Hepatic stellate cell (primary cell): ENCODE measurements at places on chromosomes 2 and 18.

- DNase-seq: no peak
Observed at GRCh38 chr2:105215586-105216192, 25.9 kb upstream of the GPR45 start.

GRCh38 chr2:57182916-57183315, 863.7 kb upstream of the VRK2 start:
- no peak for DNase-seq

DNA sequence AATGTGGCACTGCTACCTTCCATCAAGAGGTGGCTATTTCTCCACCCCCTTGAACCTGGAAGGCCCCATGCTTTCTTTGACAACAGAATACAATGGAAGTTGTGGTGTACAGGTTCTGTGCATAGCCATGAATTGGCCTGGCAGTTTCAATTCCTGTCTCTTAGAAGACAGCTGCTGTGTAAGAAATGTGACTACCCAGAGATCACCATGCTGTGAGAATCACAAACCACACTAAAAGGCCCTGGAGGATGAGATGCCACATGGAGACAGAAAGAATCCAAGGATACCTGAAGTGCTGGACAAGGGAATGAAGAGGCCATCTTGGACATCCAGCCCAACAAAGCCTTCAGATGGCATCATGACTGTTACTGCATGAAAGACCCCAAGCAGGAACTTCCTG, 47.7 kb upstream of the EHBP1 start:
- no peak for DNase-seq

DNA sequence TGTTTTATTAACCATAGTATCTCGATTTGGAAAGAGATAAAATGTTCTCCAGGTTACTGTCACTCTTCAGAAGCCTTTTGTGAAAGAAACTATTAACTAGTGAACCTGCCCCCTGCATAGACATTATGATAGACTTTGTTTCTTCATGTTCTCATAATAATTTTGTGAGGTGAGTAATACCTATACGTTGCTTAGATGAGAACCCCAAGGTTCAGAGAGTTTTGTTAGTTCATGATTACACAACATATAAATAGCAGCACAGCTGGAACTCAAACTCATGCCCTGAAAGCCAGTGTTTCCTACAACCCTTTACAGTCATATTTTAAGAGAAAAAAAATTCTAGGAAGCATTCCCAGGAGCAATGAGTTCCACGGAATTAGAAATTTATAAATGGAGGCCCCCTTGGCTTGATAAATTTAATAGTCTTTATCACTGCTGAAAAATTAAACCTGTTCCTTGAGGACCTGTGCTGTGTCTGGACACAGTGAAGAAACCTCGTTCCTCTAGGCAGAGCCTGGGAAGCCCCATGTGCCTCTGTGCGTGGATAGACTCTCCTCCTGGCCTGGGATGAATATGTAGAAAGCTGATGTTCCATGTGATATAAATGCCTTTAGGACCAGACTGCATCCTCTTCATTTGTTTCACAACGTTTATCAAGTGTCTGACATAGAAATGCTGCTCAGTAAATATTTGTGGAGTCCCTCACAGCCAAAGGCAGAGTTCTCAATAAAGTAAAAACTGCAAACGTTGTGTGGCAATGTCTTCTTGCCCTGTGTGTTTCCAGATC, 1257.0 kb upstream of the GYPC start:
- no peak for DNase-seq

- DNase-seq: no peak
Observed at GRCh38 chr2:152485954-152486736, 151.2 kb downstream of the FMNL2 start.

DNA sequence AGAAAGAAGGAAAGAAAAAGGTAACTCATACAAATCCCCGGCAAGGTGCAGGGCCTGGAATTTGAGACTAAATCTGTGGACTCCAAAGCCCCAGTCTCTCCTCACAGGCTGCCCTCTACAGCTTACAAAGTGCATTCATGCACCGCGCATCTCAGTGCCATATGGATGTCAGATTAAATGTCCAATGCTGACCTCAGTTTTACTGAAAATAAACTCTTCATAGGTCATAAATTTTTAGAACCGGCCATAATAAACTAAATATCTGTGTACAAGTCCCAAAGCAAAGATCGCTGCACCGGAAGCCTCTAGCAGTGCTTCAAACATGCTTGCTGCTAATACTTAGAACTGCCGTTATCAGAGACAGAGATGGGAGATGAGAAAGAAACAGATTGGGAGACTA, 17.7 kb downstream of the ST6GAL2 start:
- DNase-seq: no peak

DNA sequence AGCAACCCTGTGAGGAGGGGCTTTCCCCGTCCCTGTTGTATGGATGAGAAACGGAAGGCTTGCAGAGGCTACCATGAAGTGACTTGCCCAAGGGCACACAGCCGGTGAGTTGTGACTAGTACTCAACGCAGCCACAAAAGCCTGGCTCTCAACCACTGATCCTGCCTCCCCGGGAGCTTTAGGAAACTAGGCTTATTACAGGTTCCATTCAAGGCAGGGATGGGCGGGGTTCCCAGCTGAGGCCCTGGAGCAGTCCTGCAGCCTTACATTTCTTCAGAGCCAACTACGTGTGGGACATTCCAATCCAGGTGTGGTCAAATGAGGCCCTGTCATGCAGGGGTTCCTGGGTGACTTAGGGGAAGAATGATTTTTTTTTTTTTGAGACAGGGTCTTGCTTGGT, 59.6 kb downstream of the MEX3C start:
- no peak for DNase-seq

- no peak for DNase-seq
Observed at GRCh38 chr2:185785851-185786473, 47.4 kb downstream of the FSIP2 start.

- no peak for DNase-seq
Observed at GRCh38 chr18:77658751-77659448, 409.3 kb downstream of the GALR1 start.

DNA sequence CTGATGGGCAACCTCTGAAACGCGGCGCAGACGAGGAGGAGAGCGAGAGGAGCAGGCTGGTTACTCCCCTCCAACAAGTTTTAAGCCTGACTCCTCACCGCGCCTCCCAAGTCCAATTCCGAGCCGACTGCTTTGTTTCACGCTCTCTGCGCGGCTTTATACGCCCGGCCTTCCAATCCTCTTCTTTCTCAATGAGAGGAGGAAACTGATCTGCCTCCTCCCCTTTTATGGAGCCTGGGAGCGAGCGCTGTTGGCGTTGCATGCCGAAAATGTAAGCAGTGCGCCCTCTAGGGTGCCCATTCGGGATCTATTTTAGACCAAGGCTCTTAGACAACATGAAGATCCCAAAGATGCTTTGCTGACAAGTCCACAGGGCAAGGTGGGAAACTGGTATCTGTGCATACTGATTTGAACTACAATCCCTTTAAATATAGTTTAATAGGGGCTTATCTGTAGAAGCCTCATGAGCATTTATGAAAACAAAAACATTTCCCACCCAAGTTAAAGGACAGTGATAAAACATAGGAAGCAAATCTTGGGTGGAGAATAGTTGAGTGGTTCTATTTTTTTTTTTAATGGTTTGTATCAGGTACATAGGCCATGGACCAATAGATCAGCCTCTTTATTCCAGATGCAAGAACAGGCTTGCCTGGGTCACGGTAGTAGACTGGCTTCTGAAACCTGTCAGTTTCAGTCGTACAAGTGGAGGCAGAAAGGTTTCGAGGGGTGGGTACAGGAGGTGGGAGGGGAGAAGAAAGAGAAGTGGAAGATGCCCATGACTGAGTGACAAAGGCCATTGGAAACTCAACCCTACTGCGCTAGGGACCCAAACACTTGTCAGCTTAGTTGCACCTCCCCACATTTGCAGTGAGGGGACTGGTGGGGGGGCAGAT, at the start of gene RND3:
Gene RND3 (minus strand): TSS at position 131 of the 893 bp plus-strand sequence. CDS start 250 bp downstream, outside the sequence.
- DNase-seq: peak; percentile 90

DNA sequence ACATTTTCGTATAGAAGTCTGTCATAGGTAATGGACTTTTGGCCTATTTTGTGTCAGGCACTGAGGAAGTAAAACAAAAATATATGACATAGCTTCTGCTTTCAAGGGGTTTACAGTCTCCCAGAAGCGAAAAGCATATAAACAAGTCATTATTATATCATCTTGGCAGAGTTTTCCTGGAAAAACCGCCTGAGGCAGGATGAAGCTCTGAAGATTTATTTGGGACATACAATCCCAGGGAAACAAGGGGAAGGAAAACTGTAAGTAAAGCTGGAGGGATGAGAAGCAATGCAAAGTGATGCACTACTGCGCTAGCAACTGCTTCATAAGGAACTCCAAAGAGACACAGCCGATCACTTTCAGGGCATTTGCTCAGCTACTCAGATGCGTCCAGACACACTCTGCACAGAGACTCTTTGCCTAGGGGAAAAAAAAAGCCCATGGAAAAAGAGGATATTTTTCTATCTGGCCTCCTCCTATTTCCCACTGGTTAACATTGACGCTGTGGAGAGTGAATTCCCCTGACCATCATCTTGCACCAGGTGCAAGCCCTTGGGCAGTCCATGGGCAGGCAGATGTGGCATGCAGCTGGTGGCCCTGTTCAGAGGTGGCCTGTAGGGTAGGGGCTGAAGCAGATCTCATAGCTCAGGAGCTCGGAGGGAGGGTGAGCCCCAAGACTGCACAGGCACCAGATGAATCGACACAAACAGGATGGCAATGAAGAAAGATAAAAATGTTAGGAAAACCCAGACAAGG, 158.1 kb downstream of the METTL4 start:
- DNase-seq: no peak

- peak; percentile 62 for DNase-seq
Observed at GRCh38 chr2:30666266-30666874, 140.9 kb downstream of the CAPN13 start.

DNA sequence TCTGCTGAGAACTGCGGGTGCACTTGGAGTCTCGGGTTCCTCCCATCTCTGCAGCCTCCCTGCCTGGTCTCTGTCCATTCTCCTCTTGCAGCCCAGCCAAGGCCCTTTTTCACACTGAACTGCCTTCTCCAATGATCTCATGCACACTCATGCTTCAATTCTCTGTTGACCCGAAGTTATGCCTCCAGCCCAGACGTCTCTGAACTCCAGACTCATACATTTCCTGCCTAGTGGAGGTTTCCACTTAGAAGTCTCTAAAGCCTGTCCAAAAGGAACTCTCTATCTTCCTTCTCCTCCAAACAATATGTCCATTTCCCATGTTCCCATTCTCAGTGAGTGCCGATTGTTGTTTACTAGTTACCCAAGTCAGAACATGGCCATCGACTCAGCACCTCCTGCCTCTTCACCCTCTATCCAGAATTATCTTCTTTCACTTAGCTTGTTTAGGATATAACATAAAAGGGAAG, 155.2 kb downstream of the IRS1 start:
- peak; percentile 44 for DNase-seq

GRCh38 chr2:34423301-34423700, 824.2 kb upstream of the FAM98A start:
- no peak for DNase-seq

GRCh38 chr2:96213379-96213778, 4.8 kb upstream of the STARD7 start:
- DNase-seq: no peak

- DNase-seq: no peak
Observed at GRCh38 chr18:24825397-24825796, 365.0 kb downstream of the HRH4 start.

DNA sequence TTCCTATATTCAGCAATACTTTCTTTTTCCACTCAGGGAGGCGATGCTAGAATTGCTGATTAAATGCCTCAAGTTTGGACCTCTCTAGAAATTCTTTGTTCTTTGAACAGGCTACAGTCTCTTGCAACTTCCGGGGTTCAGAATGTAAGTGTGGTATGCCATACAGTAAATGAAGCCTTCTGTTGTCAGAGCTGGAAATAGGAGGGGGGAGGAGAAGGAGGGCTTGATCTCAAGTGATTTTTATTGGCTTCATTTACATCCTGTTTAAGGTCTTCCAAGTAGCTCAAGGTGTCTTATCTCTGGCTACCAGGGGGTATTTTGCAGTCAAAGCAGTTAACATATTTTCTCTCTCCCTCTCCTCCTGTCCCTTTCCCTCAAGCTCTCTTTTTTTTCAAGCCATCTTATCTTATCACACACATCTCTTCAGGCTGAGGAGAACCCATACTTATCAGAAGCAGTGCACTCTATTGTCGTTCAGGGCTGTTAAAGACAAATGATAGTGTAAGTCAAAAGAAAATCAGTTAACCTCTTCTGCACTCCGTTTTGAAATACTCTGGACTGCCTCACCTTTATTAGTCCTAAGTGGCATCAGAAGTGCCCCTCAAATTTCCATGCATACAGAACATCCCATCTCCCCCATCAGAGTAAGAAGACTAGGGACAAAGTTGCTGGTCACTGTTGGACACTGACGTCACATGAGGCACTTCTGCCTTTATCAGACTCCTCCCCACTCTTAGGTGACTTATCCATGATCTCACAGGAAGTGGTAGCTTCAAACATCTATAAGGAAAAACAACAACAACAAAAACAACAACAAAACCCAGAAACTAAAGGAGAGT, 112.2 kb downstream of the ZNF521 start:
- DNase-seq: no peak

GRCh38 chr2:70041663-70042062, 45.6 kb upstream of the PCBP1 start:
- DNase-seq: no peak

- DNase-seq: peak; percentile 72
Observed at GRCh38 chr2:46493241-46493970, 14.0 kb downstream of the TMEM247 start.

DNA sequence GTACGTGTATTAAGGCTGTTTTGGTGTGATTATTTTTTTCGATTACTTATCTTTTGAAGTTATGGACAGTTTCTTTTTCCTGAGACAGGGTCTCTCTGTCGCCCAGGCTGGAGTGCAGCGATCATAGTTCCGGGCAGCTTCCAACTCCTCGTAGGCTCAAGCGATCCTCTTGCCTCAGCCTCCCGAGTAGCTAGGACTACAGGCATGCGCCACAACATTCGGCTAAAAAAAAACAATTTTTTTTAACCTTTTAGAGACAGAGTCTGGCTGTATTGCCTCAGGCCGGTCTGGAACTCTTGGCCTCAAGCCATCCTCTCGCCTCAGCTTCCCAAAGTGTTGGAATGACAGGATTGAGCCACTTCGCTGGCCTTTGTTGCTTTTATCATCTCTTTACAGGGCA, 945 bp downstream of the HAT1 start:
- no peak for DNase-seq
